ENCODE measurements at places on chromosomes 2 and 18.

DNA sequence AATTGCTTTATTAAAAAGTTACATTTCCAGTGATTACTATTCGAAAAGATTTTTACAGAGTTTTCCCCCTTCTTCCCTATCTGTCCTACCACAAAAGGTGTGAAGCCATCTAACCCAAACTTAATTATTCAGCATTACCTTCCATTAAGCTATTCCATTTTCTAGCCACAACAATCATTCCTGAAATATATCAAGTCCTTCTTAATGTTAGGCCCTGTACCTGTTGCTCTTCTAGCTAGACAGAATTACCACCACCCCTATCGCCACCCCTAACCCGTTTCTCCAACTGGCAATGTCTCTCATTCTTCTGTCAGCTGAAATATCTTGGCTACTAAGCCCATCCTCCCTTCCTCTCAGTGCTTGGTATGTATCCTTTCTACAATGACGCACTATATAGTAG lies 13.9 kb downstream of the IWS1 start:
- no peak for DNase-seq

GRCh38 chr2:149101818-149102217 lies 63.3 kb downstream of the LYPD6B start:
- DNase-seq = no peak

GRCh38 chr2:9184361-9184760 lies 22.3 kb upstream of the ASAP2 start:
- no peak for DNase-seq

DNA sequence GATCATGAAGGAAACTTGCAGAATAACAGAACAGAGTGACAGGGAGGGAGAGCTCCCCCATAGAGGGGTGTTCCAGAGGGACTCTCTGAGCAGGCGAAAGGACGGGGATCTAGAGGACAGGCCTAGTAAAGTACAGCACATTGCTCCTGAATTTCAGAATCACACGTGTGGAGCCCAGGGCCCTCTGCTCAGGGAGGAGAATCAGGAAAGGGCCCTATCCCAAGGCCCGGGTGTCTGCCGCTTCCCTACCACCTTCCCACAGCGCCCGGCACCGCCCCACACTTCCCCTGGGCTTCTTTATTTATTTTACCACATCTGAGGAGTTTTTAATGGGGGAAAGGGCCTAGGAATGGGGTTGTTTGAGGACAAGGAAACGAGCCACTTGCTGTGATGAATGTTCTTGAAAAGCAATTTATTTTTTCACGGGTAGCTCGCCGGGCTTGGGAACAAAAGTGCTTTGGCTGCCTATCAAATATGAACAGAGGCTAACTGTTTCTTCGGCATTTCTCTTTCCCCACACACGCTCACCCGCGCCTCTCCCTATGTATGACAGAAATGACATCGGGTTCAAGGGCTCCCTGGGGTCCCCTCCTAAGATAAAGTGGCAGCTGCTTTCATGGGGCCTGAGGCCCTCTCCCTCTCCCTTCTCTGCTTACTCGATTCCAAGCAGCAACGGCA lies 79.3 kb upstream of the GLI2 start:
- no peak for DNase-seq

GRCh38 chr2:179412112-179412511 lies 147.5 kb upstream of the SESTD1 start:
- DNase-seq = peak; percentile 44

GRCh38 chr18:28802546-28802945 lies 625.6 kb upstream of the CDH2 start:
- DNase-seq = no peak

DNA sequence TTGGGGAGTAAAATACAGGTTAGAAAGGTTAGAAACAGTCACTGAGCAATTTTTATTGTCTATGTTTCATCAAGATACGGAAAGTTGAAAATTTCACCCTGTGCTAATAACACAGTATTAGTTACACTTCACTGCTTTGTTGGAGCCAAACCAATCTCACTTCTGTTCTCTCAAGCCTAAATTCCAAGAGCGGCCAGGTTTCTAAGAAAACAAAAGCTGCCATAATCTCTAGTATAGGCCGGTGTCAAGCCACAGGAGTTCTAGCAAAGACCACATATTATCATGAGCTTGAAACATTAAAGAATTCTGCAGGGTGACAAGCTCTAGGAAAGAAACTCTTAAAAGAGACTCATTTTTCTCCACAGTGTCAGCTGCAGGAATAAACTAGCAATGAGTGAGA lies 128.7 kb downstream of the TXNL1 start:
- DNase-seq = peak; percentile 17

- no peak for DNase-seq
Observed at GRCh38 chr2:86323273-86324021, 14.0 kb downstream of the REEP1 start.

DNA sequence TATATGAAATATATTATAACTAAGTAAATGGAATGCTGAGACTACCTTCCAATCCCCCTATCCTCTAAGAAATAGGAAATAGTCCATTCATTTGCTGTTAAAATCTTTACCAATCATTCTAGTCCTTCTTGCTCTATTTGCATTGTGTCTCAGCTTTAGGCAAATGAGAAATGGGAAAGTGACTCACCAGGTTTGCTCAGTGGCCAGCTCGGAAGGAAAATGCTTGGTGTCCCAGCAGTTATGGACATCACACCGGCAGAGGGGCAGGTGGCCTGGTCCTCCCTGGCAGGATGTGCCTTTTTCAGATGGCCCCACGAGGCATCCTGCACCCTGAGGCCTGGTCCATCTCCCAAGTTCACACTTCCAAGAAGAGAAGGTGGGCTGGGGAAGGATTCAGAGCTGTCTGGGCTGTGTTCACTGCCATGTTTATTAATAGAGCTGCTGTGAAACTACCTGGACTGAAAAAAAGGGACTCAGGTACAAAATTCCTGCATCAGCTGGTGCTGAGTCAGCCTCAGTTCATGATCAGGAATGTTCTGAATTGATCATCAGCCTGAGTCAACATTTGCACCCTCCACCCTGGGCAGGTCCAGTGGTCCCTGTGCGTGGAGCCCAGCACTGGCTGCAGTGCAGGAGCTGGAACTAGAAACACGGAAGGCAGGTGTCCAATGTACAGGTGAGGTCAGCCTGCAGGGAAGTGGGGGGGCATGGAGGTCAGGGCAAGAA lies 60.1 kb upstream of the ARL4C start:
- DNase-seq = no peak

- DNase-seq = peak; percentile 34
Observed at GRCh38 chr2:4662161-4662779, 958.9 kb downstream of the DCDC2C start.

GRCh38 chr2:222052934-222053367 lies 245.8 kb downstream of the PAX3 start:
- DNase-seq = no peak

DNA sequence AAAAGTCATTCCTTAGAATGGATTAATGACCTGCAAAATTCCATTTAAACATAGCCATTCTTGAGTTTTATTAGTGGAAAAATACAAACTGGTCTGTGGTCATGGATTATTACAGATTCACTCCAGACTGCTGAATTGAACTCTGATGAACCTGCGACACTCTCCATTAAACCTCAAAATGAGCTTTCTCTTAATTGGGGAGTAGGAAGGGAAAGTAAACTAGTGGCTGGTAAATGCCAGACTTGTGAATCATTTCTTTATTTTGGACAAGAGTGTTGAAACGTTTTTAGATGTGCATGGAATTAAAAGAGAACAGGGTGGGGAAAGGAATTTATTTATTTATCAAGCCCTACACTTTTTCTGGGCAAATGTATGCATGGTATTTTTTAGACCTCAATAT lies 321.2 kb upstream of the FANCL start:
- peak; percentile 7 for DNase-seq

- DNase-seq = no peak
Observed at GRCh38 chr2:8728305-8729015, 46.6 kb downstream of the ID2 start.

DNA sequence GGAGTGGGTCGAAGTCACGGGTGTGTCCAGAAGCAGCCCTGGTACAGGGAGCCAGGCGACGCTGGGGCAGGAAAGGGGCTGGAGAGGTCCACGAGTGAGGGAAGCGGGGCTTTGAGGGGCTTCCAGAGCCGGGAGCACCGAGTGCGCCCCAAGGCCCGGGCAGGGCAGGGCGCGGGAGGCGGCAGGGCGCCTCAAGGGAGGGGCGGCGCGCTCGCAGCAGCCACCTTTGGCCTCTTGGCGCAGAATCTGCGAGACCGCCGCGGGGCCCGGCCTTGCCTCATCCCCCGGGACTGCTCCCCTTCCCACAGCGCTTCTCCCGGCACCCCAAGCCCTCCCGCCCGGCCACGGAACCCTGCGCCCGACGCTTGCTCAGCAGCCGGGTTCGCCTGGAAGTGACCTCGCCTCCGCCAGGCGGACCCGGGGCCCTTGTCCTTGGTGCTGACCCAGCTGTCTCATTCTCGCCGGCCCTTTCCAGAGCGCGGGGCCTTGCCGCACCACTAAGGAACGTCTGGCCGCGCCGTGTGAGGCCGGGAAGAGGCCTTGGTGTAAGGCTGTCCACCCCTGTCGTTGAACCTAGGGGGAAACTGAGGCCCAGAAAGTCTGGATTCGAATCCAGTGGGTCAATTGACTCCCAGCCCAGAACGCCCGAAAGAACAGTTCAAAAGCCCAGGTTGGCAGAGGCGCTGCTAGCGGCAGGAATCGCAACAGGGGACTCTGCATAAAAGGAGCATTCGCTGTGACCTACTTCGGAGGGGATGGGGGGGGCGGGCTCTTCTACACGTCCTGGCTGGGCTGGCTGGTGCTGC lies 584 bp upstream of the DNER start:
- DNase-seq = peak; percentile 79

GRCh38 chr18:73674125-73674865 lies 473.3 kb downstream of the FBXO15 start:
- no peak for DNase-seq
